Naive thymus-derived CD8-positive, alpha-beta T cell (primary cell): ENCODE measurements at places on chromosomes 12 and 14.

DNA sequence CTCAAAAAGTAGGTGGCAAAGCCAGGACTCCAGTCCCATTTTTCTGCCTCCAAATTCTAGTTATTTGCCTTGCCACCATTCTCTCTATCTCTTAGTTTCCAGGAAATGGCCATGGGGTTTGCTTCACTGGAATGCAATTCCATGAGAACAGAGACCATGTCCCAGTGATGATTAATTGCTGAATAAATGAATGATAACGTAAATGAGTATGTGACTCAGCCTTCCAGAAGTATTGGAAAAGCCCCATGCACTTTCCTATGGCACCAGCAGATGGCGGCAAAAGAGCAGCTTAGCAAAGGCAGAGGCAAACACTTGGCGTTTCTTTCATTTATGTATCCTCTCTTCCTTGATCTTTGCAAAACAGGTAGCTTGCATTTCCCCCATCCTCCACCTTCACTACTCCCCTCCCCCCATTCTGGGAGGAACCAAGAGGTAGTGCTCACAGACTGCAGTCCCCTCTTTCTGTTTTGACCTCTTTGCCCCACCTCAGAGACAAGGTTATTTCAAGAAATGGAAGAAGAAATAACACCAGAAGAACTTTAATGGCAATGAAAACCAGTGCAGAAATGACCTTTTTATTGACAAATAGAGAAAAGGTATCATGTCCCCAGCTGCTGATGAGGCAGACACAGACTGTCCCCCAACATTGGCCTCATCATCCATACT is 21.3 kb downstream of the TBX3 start:
- DNase-seq = peak; percentile 20

GRCh38 chr12:71755146-71755892 is 656 bp downstream of the RAB21 start:
- peak; percentile 59 for DNase-seq

GRCh38 chr12:120479458-120479857 is 9.9 kb upstream of the SRSF9 start:
- no peak for DNase-seq

GRCh38 chr12:14408208-14408607 is 42.7 kb downstream of the ATF7IP start:
- DNase-seq = no peak

GRCh38 chr14:105492031-105492970 is 1.3 kb downstream of the TEDC1 start:
- no peak for DNase-seq

GRCh38 chr14:90568405-90568804 is 171.6 kb downstream of the CALM1 start:
- DNase-seq = no peak

DNA sequence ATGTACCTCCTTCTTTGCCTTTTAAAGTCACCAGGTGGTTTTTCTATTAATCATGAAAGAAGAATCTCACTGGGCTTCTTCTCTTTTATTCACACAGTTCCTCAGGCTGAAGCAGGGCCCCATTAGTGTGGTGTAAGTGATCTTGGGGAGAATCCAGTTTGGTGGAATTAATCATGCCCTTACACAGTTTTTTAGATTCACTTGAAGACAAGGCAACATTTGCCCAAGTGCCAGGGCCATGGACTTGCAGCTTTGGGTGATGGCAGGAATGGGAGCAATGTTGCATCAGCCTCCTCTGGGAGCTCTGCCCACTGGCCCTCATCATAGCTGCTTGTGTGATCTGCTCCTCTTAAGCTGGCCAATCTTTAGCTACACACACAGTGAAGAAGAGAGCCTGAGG is 33.8 kb downstream of the KCNK10 start:
- DNase-seq = no peak

GRCh38 chr14:56341766-56342493 is 223.7 kb downstream of the PELI2 start:
- DNase-seq = no peak

DNA sequence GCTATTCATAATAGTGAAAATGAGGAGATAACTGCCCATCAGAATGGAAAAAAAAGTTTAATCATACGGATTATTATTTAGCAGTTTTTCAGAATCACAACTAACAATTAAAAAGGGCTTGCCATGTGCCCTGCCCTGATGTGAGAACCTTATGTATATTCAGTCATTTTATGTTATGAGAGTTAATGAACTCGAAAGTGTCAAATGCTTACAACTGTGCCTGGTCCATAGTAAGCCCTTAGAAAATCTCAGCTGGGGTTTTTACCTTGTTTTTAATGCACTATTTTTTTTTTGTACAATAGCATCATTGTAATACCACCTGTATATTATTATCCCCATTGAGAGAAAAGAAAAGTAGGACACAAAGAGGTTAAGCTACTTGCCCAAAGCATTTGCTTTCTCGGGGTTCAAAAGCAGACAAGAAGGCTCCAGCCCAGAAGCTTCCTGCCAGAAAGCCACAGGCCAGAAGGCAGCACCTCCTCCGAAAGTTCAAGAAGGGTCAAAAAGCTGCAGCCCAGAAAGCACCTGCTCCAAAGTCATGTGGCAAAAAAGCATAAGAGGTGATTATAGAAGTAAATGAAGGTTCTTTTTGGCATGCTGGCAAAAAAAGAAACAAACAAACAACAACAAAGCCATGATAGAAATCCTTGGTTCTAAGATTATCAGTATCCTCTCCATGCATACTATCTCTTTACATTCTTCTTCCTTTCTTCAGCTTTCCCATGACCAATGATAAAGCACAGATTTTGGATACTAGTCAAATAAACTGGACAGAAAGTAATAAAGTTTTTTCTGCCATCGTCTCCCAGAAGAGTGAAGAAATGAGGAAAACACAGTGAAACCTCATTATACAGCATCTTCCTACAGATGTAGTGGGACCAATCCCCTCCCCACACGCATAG is 59.1 kb upstream of the NAP1L1 start:
- no peak for DNase-seq

DNA sequence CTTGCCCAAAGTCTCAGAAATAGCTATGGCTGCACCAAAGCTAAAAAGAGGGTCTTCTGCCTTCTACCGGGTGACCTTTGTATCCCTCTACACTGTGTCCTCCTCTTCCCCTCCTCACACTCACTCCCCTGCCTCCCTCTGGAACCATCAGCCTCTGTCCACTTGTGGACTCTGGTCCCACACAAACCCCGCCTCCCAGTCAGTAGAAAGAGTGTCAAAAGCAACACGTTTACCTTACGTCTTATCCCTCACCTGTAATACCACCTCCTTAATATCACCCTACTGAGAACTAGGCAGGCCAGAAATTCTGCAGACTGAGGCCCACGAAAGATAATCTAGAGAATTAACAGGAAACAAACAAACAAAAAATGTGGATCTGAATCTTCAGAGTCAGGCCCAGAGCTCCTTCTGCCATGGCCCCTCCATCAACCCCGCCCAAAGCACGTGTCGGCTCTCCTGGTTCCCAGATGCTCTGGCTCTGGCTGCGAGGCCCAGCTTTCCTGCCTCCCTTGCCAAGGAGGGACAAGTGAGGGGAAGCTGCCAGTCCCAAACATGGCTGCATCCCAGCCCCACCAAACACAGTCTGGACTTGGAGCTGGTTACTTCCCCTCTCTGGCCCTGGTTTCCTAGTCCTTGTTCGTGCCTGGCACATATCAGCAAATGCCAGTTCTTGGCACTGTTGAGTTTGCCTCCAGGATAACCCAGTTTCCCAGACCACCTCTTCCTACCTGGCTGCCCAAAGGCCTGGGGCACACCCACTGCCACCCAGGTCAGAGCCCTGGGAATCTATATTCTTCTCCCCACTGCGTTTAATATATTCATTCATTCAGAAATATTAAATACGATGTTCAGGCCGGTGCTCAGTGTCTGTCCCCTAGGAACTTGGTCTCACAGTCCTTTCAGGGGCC is 2.7 kb downstream of the ACTN1 start:
- DNase-seq = no peak

DNA sequence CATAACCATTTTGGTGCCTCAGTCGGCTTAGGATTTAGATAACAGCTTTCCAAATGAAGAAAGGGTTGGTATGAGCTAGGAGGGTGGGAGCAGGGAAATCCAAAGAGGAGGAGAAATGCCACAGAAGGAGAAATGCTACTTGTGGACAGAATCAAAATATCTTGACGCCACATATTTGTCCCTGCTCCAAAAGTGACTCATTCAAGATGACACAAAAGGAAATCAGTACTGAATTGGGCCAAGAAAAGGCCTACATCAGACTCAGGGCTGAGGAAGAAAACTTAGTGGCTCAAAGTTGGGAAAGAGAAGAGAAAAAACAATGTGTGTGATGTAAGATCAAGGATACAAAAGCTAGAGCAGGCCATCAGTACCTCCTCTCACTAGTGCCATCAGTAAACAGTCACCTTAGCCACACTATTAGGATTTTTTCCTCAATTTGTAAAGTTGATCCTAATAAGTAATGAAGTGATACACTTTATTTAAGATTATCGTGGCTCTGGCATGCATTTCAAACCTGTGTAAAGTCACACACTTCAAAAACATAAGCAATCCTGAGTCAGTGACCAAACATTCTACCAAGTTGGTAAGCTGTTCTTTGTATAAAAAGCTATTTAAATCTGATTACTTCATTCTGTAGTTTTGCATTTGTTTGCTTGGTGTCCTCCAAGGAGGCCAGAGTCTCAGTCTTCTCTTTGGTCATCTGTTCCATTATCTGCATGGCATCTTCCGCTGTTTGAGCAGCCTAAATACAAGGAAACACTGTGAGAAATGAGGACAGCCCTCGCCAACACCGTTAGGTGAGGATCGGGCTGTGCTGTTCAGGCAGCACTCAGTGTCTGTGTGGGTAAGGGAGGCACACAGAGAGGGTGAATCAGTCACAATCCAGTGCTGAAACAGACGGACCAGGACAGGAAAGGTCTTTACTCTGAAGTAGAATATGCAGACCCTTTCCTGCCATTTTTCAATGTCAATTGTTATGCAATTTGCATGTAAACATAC is 52.6 kb upstream of the VPS33A start:
- no peak for DNase-seq

DNA sequence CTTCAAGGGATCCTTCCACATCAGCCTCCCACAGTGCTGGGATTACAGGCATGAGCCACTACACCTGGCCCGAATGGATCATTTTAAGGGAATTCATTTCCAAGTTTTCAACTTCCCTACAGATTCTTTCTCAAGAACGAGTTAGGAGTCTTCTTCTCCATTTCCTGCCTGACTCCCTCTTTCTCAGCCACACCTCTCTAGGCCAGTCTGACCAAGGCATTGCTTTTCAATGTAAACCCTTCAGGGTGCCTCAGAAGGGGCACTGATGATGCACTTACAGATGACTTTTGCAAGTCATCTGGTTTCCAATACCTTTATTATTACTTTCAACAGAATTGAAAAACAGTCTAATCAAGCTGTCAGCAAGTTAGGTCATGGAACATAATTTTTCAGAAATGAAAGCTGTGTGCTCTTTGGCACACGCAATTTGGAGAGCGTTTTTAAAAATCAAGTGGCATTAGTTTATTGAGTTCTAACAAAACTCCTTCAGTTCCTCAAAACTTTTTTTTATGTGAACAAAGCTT is 47.2 kb downstream of the SVOP start:
- DNase-seq = no peak

DNA sequence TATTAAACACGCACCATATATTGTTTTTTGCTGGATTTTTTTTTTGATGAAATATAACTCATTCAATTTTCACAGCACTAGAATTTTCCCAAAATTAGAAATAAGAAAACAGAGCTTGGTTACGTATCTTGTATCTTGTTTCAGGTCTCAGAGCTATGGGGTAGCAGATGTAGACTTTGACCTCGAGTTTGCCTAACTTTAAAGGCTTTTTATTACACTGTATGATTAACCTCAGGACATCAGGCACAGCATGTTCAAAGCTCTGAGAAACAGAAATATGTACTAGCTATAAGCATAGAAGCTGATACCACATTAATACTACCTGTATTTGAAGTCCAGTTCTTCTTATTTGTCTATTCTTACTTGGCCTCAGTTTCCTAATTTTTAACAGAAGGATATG is 171.9 kb upstream of the KITLG start:
- DNase-seq = no peak

GRCh38 chr14:95301527-95302187 is 18.1 kb downstream of the CLMN start:
- no peak for DNase-seq

GRCh38 chr12:94551810-94552209 is 92.1 kb upstream of the CEP83 start:
- DNase-seq = no peak

DNA sequence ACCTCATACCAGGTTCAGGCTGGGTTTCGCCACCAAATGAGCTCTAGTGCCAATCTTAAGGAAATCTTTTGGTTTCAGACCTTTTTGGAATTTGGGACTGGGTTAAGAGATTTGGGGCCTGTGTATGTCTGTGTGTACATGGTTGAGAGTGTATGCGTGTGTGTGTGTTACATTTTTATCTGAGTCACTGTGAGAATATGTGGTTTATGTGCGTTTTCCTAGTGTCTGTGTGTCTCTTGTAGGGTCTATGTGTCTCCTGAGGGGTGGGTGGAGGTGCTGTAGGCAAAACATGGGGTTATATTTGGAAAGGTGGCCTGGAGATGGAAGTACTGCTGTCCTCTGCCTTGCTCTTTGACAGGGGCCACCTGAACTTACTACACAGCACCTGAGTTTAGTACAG is 17.9 kb downstream of the C12orf43 start:
- no peak for DNase-seq

DNA sequence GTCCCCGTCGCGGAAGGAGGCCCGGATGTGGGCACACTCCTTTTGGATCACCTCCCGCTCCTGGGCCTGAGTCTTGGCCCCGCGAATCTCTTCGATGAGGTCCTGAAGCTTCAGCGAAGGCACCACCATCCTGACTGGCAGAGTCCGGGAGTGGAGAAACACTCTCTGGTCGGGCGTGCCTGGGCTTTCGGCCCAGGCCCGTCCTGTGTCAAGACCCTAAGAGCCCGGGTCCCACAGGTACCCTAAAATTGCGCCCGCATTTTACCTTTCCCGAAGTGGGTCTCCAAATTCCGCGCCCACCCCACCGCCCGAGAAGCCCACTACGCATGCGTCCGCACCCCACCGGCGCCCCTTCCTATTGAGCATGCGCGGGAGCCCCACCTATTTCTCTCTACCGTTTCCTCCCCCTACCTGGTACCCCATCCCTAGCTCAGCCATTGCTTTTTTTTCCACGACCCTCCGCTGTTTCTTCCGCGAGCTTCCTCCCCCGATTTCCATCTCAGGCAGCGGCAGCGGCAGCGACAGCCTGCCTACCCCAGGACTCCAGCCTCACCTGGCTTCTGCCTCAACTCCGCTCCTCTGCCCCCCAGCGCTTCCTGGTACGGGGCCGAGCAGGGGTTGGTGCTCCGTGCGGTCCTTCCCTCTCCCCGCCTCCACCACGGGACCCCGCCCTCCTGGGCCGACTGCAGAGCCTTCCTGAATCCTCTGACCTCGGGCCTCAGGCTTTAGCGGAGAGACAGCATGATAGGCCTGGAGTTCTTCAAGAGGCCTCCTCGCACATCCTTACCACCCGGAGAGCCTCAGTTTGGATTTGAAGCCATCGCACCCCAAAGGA is at the start of gene AP1G2:
AP1G2 (minus strand) TSS at position 606 of the 835 bp plus-strand sequence; CDS start at position 129, 477 bp downstream.
- DNase-seq = peak; percentile 73

DNA sequence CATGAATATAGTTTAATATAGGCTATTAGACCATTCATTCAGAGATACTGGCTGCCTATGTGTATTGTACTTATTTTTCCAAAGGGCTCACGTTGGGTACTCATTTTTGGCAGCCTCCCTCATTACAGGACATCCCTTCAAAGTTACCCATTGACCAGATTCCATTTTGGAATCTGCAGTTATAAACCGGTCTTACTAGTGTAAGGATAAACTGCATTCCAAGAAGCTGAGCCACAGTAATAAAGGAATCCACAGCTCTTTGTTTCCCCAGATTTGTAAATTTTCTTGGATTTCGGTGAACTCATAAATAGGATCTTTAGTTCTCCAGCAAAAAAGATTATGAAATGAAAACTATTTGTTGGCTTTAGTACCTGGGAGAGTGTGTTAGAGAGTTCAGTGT is 18.9 kb upstream of the CFL2 start:
- no peak for DNase-seq

- DNase-seq = no peak
These were observed 66.5 kb upstream of the CAND1 start for GRCh38 chr12:67202678-67203012.
